ENCODE measurements at places on chromosomes 7 and 10.

DNA sequence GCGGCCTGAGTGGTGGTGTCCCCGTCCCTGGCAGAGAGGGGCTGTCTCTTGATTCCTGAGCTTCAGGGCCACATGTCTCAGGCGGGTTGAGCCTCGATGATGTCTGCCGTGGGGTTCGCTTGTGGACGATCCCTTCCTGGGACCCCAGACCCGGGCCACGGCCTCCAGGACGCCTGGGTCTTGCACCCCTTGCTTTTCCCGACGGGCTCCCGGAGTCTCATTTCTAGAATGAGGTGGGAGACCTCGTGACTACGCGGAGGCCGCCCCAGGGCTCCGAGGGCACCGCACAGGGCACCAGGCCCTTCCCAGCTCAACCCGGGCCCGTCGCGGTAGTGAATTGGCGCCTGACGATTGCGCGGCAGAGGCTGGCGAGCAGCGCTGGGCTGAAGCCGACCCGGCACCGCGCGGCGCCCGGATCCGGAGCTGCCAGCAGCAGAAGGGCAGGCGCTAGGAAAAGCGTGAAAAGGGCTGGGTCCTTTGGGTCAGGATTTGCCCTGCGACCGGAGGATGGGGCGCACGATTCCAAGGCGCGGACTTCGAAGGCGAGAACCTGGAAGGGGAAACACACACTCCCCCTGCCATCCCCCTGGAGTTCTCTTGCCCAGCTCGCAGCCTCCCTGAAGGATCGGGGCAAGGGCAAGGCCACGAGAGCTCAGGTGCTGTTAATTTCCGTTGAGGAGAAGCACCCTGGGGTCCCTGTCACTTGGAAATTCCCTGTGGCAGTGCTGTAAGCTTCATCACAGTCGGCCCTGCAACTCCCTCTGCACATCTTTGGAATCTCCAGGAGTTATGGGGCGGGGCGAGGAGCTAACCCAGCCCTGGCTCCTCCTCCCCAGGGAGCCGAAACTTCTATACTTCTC, 15.5 kb downstream of the TLX1 start:
- DNase-seq = no peak

DNA sequence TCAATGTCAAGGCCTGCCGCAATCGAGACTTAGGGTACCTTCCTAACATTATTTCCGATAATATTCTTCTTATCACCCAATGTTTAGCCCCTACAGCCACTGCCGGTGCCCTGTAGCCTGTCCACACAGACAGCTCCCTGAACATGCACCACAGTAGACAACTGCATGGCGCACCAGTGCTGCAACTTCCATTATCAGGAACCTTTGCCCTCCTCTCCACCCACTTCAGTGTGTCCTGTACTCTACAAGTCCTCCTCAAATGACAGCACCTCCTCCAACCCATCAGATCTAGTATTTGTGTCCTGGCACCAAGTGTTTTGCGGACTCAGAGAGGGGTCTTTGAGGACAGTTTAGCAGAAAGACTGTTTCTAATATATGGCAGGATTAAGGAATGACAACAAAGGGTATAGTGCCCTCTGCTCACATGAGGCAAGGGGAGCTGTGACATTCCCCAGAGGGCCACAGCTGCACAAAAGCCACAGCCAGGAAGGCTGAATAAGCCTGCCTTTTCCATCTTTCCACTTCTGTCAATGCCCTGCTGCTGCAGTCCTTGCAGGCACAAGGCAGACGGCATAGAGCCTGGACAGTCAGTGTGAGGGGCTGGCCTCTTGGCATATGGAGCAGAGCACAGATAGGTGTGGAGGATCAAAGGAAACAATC, 335.4 kb downstream of the PARD3 start:
- no peak for DNase-seq

DNA sequence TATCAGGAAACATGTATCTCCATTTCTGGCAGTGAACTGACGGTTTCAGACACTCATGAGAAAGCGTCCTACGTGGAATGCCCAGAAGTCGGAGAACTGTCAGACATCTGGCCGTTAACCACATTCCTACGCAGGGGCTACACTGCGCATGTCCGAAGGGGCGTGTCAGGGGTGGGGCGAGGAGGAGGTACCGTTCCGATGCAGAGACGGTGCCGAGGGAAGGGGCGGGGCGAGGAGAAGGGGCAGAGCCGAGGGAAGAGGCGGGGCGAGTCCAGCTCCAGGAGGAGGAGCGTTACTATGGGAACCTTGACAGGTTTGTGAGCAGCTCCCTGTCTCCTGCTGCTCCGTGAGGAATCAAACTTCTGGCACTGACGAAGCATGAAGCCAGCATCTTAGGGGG, 366.9 kb upstream of the NUPR2 start:
- DNase-seq = no peak

DNA sequence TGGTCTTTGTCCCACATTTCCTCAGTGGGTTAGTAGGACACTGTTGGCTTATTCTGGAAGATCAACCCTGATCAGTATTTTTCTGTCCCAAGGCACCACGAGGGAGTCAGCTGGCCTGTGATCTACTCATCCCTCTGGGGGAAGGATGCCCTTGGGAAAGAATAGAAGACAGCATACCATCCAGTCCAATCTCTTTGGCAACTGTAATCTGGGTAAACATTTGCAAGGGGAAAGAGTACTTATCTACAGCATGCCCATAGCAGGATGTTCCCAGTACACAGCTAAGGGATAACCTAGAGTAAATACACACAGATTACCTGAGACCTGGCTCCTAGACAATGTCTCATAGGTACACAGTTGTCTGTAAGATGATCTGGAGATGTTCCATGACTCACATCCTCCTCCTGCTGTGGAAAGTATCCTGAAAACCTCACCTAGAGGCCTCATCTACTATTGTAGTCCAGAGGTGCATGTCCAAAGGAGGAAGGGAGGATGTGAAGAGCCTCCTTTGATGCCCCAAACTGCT, 134.3 kb upstream of the VWC2 start:
- no peak for DNase-seq

GRCh38 chr10:125107965-125108580, 52.3 kb downstream of the CTBP2 start:
- no peak for DNase-seq

DNA sequence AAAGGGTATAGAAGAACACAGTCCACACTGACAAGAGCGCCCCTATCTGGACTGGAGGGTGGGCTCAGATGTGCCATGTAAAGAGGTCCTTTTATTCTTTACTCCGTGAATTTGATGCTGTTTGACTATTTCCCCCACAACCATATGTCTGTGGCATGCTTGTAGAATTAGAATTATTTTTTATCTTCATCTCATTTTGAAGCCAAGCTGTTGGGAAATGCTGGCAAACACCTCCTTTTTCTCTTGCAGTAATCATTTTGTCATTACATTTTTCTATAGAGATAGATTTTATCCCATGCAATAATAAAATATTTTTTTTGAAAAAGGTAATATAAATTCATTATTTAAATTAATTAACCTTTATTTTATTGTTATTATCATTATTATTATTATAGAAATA, 926.6 kb upstream of the AUTS2 start:
- no peak for DNase-seq
